ENCODE measurements at places on chromosomes 1 and 21.

GRCh38 chr1:184705271-184705670 lies 49.4 kb downstream of the EDEM3 start:
- no peak for DNase-seq

- peak; percentile 44 for DNase-seq
These were observed 471.4 kb downstream of the PTBP2 start for GRCh38 chr1:97192872-97193572.

DNA sequence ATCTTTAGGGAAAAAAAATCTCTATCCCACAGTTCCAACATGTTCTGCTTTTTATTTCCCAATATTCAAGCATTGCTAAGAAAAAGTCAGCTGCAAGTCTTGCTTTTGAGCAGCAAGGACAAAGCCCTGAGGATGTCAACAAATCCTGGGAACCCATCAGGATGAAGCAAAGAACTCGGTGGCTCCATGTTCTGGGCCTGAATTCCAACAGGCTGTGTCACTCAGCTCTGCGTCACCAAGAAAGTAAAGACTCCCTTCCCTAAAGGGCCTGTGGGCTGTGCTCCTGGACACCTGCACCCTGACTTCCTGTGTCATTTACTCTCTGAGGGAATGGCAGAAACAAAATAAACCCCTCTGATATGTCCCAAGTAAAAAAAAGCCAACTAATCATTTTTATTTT lies 95.5 kb downstream of the TIAM1 start:
- no peak for DNase-seq

DNA sequence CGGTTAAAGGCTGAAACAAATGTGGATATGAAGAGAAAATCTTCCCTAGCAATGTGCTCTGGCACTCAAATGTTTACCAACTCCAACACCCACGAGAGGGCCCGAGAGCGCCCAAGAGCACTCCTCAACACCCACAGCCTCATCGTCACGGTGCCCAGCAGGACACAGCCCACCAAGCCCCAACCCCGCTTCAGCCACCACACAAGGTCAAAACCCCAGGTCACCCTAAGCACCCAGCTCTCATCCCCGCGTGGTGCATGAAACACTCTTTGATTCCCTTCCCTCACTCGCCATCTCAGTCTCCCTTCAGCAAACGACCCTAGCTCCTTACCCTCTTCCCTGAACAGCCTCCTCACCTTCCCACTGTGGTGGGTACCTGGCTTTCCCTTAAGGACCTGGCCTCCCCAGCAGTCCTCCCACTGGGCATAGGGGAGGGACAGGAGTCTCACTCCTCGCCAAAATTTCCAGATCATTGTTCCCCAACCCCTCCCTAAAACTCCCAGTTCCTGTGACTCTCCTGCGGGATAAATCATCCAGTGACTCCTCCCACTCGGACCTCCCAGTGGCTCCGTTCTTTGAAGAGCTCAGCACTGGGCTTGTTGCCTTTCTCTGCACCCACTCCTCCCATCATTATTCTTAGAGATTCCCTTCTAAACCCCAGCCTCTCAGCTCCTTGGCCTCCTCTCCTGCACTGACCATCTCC lies 170.4 kb upstream of the SYT6 start:
- DNase-seq = no peak

DNA sequence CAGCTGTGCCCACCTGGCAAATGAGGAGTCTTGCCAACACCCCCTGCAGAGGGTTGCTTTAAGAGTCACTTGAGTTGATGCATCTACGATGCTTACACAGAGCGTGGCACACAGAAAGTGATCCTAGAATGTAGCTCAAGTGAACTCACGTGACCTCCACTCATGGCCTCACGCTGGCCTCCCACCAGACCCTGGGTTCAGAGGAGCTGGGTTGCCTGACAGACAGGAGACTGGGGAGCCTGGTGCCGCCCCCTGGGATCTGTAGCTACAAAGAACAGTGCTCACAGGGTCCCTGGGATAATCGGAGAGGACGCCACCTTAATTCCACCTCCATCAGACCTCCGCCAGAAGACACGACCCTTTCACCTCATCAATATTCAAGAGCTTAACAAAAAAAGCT lies 81.4 kb upstream of the CASZ1 start:
- DNase-seq = no peak

- no peak for DNase-seq
These were observed 56.2 kb downstream of the NTNG1 start for GRCh38 chr1:107196973-107197562.

DNA sequence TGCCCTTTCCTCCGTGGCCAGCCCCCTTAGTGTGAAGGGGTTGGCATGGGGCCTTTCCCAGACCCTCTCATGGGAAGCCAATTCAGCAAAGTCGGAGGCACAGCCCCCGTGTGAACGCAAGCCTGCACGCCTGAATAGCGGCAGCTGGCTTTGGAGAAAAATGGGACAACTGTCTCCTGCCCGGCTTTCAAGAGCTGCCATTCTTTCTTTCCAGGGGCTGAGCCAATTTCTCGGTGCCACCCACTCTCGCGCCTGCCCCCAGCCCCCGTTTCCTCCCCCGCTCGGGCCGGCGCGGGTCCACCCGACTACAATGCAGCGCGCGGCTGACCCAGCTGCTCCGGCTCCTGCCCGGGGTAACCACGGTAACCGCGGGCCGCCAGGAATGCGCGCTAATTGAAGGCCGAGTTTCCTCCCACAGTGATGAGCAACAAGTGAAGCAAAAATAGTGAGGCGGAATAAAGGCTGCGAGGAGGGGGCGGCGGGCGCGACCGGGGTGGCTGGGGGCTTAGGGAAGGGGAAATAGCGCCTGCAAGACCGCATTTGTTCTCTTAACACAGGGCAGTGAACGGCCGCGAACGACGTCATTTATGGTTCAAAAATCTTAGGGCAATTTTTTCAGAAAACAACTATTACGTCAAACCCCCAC lies 27.8 kb downstream of the ILDR2 start:
- peak; percentile 62 for DNase-seq

GRCh38 chr1:34885405-34886247 lies 26.1 kb upstream of the SMIM12 start:
- peak; percentile 48 for DNase-seq

GRCh38 chr1:108067884-108068540 lies 103.0 kb upstream of the VAV3 start:
- no peak for DNase-seq

DNA sequence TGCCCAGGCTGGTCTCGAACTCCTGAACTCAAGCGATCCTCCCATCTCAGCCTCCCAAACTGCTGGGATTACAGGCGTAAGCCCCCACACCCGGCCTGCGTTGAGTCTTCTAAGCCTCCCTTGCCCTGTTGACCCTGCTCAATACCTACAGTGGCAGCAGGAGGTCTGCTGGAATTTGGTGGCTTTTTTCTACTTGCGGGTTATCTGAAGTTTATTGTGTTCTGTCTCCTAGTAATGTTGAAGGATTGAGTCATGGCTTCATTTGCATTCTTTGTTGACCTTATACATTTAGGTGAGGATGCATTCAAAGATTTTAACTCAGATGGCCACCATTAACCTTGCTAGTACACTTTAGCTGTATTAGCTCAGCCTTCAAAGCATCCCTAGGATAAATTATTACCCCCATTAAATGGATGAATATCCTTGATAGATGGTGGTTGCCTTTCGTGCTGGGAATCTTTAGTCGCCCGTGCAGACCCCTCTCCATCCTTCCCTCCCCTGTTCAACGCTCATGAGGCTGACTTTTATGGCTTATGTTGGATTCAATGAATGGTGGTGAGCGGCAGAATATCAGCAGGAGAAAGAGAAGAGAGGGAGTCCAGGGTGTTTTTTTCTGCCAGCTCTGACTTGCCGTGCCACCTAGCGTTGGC lies 9.7 kb upstream of the NPPB start:
- no peak for DNase-seq

- DNase-seq = no peak
These were observed 19.2 kb downstream of the PKP1 start for GRCh38 chr1:201302163-201303152.

DNA sequence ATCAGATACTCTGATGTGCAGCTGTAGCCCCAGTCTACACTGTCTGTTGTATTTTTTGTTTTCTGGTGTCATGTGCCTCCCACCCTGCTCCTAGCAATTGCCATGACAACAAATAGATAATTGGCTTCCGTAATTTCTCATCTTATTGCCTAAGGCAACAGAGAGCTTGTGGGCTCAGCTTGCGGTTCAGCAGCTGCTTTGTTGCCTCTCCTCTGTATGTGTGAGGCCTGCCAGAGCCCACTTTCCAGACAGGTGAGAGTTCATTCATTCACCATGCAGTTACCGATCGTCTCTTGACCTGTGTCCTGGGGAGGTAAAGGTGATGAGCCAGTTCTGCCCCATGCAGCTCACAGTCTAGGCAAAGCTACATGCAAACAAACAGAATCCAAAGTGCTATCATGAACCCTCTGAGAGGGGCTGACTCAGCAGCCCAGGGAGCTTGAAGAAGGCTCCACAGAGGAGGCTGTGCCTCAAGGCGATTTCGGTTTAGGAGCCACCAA lies 11.9 kb downstream of the LGALS8 start:
- no peak for DNase-seq

- no peak for DNase-seq
These were observed 4.9 kb upstream of the MASP2 start for GRCh38 chr1:11051781-11052511.

DNA sequence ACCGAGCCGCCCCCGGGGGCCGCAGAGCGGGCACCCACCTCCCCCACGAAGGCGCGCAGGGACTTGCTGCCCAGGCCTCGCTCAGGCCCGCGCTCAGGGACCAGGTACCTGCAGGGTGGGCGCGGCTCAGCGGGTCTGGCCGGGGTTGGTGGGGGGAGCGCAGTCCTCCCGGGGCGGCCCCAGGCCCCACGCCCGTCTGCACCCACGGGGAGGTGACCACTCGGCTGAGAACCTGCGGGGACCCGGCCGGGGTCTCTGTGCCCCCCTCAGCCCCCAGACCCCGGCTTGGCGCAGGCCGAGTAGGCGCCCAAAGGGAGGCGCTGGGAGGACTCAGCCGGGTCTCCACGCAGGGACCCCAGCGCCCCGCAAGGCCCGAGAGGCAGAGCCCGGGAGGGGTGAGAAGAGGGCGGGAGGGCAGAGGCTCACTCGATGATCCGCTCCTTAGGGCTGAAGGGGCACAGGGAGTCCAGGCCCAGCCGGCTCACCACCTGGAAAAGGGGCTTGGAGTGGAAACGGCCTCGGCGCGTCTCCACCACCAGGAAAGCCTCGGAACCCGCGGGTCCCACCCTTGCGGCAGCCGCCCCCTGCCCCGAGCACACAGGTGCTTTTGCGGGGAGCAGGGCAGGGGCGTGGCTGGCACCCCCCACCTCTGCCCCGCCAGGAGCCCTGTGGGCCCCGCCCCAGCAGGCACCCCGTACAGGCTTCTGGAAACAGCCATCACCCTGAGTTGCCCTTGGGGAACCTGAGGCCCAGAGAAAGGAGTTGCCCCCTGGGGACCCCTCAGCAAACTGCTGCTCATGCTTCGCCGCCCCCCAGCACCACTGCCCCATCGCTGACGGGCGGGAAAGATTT lies 9.3 kb downstream of the FTCD start:
- DNase-seq = no peak

DNA sequence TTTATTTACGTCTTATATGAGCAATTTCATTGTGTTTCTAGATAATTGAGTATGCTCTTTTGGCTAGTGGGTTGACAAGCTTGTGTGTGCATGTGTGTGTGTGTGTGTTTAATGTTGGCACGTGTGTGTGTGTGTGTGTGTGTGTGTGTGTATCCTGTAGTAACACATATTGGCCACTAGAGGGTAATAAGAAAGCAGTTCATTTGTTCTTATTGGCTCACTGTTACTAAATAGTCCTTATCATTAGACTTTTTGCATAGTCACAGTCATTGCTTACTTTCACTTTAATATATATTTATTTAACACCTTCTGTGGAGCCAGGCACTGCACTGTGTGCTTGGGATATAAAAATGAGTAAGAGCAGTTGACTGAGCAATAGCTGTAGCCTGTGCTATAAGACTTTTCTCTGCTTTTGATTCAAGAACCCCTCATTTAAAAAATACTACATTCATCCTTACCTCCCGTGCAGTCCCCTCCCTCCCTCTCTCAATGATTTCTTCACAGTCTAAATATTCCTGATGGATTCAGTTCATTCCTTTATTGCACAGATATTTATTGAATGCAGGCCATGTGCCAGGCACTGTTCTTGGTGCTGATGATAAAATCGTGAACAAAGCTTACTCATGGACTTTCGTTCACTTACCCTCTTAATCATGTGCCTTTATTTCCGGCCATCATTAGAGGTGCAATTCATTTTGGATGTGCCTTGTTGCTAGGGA lies 96.7 kb downstream of the DYRK1A start:
- no peak for DNase-seq

- peak; percentile 39 for DNase-seq
These were observed 683 bp upstream of the DMAP1 start for GRCh38 chr1:44212355-44213221.

DNA sequence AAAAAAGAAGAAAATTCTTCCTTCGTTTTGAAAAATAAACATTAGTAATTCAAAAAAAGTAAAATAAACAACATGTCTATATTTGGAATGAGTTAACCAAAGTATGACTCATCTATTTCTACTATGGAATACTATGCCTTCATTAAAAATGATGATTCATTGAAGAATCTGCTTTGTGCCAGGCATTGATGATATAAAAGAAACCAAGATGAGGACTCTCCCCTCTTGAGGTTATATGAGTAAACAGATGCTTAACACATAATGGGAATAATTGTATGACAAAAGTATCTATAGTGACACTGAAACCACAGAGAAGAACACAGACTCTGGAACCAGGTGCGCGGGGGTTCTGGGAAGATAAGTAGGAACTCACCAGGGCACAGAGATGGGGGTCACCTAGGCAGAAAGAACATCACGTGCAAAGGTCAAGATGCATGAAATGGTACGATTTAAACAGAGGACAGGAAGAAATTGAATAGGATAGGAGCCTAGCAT lies 18.8 kb downstream of the ELF3 start:
- DNase-seq = no peak

DNA sequence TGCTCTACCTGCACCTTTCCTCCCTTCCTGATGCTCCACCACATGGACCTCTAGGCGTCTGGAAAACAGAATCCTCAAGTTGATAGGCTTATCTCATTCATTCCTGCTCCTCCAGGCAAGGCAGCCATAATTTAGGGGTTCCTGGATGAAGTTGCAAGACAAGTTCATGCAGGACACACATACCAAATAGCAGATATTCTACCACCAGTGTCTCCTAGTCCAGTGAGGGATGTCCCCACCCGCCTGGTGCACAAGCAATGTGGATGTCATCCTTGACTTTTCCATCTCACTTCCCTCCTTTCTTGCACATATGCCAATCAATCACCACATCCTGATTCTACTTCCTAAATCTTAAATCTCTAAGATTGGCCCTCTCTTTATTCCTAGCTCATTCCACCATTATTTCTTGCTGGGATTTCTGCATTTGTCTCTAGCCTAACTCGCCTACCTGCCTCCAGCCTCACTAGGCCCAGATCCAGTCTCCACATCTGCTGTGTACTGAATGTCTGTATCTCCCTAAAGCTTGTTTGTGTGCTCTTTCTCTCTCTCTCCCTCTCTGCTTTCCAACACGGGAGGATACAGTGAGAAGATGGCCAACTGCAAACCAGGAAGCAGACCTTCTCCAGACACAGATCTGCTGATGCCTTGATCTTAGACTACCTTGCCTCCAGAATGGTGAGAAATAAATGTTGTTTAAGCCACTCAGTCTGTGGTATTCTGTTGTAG lies 40.5 kb downstream of the CD34 start:
- DNase-seq = no peak

Measured in ureter (tissue), 1 donor.